ENCODE measurements at places on chromosomes 13 and 19.

GRCh38 chr13:88086577-88086976 lies 415.4 kb downstream of the SLITRK5 start:
- no peak for DNase-seq

DNA sequence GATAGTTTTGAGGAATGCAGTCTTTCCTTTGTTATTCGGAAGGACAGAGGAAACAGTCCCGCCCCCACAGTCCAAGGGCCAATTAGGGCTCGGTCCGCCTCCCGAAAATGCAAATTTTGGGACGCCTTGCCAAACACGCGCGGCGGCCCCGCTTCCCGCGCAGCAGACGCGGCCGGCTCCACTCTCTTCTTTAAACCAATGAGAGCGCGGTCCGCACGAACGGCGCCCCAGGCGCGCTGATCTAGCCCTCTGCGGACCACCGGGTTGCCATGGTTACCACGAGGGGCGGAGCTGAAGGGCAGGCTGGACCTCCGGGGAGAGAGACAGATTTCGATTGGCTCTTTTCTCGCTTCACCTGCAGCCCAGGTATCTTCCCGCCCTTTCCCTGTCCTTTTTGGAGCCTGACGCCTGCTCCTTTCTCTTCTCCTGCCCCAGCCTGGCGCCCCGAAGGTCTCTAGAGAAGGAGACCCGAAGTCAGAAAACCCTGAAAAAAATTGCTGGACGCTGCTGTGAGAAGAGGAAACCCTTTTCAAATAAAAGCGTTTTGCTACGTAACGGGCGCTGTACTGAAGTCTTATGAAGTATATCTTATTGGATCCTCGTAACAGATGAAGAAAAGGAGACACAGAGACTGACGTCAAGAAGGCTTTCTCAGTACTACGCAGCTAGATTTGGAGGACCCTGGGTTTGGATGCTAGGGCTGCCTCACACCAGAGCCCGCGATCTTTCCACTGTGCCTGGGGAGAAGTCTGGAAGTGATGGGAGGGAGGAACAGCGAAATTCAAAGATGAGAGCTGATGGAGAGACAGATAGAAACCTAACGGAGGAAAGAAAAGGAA lies 2.0 kb downstream of the PTH2 start:
- no peak for DNase-seq

DNA sequence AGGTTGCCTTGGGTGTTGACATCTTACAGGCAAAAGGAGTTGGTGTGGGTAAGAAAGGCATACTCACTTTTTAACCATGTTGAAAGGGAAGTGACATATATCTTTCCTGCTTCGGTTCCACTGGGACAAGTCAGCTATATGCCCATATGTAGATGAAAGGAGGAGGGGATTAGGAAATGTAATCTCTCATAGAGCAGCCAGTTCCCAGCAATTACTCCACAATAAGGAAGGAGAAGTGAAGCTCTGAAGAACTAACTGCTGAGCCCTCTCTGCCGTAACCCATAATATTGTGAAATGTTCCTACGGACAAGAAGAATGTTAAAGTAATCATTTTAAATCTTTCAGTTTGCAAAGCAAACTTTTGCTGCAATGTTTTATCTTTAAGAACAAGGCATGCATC lies 82.2 kb downstream of the EDNRB start:
- DNase-seq = no peak

DNA sequence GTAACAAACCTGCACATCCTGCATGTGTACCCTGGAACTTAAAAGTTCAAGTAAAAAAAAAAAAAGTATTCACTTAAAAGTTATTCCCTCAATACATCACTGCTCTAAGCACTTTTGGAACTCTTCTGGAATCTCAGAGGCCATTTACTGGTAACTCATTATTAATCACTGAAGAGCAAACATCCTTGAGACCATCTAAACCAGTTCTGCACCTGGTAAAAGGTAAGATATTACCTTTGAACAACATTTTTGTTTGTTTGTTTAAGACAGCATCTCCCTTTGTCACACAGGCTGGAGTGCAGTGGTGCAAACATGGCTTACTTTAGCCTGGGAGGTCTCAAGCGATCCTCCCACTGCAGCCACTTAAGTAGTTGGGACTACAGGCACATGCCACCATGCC lies 16.7 kb downstream of the UGGT2 start:
- DNase-seq = no peak

GRCh38 chr13:52421216-52421615 lies 15.2 kb upstream of the THSD1 start:
- no peak for DNase-seq

GRCh38 chr13:49789968-49790367 lies 2.5 kb downstream of the KPNA3 start:
- DNase-seq = no peak

- DNase-seq = no peak
These were observed 22.6 kb downstream of the ZSWIM4 start for GRCh38 chr19:13817615-13818371.

GRCh38 chr19:1445185-1445931 lies 4.6 kb upstream of the APC2 start:
- peak; percentile 59 for DNase-seq

DNA sequence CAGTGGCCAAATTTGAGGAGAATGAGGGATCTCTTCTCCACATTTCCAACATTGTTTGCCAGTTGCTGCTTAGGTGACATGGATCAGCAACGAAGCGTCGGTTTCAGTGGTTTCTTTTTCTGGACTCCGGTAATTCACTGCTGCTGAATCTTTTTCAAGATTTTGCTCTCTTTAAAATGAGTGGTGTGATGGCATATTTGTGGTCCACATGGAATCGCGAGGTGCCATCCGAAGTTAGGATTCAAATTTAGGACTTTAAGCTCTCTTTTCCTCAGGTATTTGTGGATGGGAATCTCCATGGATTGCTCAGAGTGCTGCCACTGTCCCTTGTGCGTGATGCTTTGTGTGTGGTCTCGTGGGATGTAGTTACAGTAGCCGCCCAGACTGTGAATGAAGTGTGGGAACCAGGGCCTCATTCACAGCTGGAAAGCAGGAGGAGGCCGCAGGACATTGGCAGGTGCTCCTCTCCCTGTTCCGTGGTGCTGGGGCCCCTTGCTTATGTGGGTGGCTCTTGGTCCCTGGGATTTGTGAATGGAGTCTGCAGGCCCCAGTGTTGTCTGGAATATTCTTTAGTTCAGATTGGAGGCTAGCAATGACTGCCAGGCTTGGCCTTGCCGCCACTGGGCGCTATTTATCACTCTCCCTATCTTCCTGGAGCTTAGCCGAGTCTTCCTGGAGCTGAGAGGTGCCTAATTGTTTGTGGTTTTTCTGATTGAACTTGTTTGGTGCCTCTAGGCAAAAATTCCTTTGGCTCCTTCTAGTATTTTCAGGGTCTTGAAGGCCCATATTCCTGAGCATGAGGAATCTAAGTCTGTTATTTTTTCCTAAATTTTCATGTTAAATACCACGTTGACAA lies 1.5 kb downstream of the ILF3 start:
- no peak for DNase-seq

GRCh38 chr19:1113030-1113985 lies 9.5 kb downstream of the GPX4 start:
- DNase-seq = peak; percentile 74

- no peak for DNase-seq
These were observed 20.5 kb downstream of the TMPRSS9 start for GRCh38 chr19:2380567-2380966.

- no peak for DNase-seq
These were observed at the start of gene SYNE4 for GRCh38 chr19:36008336-36008978. TSS of gene SYNE4 (minus strand) at chr19:36008813. CDS start at chr19:36008681, 132 bp downstream.

GRCh38 chr13:52125547-52125946 lies 3.3 kb downstream of the NEK5 start:
- no peak for DNase-seq

- no peak for DNase-seq
These were observed 2.3 kb upstream of the SIGLEC12 start for GRCh38 chr19:51503896-51504295.

DNA sequence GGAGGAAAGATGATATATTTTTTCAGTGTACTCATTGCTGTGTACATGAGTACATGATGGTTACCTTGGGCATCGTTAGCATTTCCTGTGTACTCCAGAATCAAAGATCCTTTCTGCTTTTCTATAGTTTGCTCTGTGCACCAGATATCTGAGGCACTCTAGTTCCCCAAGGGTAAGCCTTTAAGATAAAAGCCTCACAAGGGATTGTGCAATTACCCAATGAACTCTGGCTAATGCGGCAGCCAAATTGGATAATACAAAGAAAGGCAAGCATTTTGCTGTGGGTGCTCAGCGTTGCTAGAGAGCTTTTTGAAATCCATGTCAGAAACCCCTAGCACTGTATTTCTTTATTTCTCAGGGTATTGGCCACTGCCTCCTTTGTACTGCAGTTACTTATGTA lies 2.9 kb downstream of the CYSLTR2 start:
- no peak for DNase-seq

DNA sequence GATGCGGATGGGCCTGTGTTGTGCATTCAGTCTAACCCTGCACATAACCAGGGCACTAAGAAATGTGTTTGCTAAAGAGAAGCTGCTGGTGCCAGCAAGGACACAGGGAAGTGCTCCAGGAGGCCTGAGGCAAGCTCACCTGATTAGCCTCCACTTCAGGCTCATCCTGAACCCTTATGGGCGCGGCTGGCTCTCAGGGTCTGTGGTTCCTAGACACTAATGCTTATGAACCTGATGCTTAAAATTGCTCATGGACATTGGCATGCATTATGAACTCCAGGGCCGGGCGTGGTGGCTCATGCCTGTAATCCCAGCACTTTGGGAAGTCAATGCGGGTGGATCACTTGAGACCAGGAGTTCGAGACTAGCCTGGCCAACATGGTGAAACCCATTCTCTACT lies 34.3 kb downstream of the SERP2 start:
- no peak for DNase-seq

- no peak for DNase-seq
These were observed 4.5 kb downstream of the ABHD17A start for GRCh38 chr19:1880611-1881392.

- DNase-seq = no peak
These were observed 12.8 kb downstream of the KPNA3 start for GRCh38 chr13:49779721-49780120.

GRCh38 chr19:45739498-45740439 lies 6.5 kb downstream of the MEIOSIN start:
- DNase-seq = no peak

DNA sequence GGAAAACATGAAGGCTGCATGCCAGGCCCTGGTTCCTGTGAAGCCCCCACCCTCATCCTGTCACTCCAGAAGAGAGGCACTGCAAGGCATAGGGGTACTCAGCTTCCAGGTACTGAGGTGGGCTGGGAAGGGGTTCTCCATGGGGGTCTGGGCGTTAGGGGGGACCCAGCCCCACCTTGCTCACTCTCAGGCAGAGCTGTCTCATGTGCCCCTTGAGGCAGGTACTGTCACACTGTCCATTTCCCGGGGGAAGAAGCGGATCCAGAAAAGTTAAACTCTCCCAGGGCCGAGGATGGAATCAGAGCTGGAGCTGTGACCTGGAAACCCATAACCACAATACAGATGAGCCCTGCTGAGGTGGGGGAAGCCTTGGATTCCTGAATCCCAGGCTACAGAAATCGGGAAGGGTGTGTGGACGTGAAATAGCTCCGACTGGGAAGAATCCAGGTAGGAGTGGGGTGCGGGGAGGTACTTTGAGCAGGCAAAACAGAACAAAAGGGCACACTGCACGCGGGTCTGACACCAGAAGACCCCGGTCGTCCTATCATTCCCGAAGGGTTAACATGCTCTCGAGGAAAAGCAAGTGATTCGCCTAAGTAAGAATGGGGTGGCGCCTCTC lies 540 bp upstream of the USE1 start:
- DNase-seq = no peak

DNA sequence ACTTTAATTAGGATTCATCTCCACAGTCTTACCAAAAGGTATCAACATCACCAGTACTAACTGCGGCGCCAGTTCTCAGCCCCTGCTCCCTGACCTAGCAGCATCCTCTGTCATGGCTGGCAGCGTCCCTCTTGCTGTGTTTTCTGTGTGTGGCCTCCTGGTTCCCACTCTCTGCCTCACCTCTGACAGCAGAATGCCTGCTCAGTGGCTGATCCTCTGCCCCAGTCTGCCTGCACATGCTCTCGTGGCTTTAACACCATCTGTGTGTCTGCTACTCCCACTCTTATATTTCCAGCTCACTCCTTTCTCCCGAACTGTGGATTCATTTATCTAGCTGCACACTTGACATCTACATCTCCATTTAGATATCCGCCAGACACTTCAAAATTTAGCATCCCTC lies 341.5 kb downstream of the MTUS2 start:
- DNase-seq = no peak

GRCh38 chr13:39417643-39418042 lies 185.3 kb downstream of the LHFPL6 start:
- DNase-seq = peak; percentile 31

GRCh38 chr13:45943965-45944364 lies 92.4 kb upstream of the SIAH3 start:
- no peak for DNase-seq

- DNase-seq = no peak
These were observed 152.7 kb downstream of the USP12 start for GRCh38 chr13:27018882-27019281.

DNA sequence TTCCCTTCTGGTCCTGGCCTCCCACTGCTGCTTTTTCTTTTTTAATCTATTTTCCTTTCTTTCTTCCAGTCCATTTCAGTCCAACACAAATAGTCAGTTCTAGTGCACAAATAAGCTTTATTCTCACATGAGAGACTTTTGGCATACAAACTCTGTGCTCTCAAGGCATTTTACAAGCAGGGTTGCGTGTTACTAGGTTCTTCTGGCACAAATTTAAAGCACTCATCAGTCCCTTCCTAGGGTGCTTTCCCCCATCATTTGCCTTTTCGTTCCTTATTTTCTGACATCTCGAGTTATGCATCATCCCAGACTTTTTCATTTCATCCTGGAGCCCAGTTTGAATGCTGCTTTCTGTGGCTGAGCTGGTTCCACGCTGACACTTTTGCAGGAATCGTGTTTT lies 29.8 kb upstream of the IL17D start:
- DNase-seq = no peak

DNA sequence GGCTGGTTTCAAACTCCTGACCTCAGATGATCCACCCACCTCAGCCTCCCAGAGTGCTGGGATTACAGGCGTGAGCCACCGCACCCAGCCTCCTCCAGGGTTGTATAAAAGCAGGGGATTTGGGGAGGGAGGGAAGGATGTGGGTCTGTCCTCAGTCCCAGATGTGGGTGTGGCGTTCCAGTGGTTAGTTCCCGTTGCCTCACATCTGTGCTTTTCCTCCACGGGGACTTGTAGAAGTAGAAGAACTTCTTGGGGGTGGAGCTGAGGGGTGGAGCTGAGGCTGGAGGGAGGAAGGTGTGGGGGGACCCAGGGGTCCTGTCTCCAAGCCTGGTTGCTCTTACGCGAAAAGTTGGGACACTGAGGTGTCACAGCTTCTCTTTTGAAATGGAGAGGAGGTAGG lies 514 bp upstream of the MCEMP1 start:
- DNase-seq = no peak

Measured in caudate nucleus (tissue), 63 donors.